CD4-positive, alpha-beta T cell treated with Interferon alpha-2 for 1 hour (primary cell): ENCODE measurements at places on chromosomes 4 and X.

DNA sequence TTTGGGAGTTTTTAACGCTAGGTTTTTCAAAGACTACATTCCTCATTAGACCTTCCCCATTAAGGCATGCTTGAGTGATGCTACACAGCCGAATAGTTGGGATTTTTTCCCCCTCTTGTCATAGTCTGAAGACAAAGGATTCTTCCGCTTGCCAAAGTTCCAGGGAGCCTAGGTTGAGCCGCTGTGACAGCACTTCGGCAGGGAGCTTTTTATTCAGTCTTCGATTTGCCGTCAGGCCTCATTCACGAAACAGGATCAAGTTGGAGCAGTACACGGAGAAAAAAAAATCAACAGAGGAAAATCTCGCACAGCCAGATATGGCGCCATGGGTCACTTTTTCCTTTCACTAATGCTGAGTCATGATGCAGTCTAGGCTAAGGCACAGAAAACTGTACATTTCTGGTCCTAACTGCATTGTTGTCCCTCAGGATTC is 24.3 kb downstream of the SHROOM3 start:
- no peak for DNase-seq

GRCh38 chr4:48375651-48376304 is 34.4 kb downstream of the SLAIN2 start:
- no peak for DNase-seq

- no peak for DNase-seq
Measured at GRCh38 chrX:123081776-123082175, 102.3 kb upstream of the GRIA3 start.

DNA sequence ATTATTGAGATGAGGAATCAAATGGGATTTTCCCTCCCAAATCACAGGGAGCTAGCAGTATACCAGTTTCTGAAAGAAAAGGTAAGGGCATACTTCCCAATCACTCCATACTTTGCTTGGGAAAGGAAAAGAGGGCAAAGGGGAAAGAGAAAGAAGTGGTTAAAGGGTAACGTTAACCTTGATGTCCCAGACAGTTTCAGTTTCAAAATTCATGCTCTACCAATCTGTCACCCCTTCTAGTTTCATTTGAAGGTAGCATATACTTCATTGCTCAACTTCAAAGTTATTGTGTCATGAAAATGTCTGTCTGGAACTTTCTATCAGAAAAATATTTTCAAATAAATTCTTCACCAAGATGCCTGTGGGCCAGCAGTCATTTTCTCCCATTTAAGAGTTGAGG is 16.0 kb downstream of the TNMD start:
- DNase-seq = no peak

DNA sequence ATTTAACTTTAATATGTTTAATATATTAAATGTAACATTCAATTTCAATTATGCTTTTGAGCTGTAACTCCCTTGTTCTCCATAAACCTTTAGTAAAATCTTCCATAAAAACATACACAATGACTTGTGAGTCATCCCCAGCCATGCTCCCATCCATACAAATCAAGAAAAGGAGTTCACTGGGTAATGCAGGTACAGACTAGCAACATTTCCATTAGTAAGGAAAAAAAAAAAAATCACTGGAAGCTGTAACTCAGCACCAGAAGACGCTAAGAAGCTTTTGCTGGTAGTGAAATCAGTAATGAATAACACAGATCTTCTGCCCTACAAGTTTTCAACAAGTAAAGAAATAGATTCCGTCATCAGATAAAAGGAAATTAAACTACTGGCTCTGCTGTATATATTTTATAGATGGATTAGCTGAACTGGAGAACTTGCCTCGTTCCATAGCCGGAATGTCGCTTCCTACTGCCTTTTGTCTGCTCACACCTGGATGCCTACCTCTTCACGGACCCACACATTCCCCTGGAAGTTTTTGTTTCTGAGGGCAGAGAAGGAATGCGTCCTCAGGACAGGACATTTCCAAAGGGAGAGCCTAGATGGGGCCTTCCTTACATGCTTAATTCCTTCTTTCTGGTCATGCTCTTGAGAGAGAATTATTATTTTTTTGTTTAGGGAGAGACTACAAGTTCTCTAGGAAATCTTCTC is 298.4 kb upstream of the ANKRD50 start:
- DNase-seq = no peak

GRCh38 chr4:74838746-74839370 is 44.5 kb upstream of the BTC start:
- no peak for DNase-seq
